Muscle of arm (tissue), 14 donors: ENCODE measurements at places on chromosomes 3 and 15. TPM values are rescaled to one million over a fixed set of nuclear protein-coding genes. Genes with fewer than 3 reads are reported as not detected.

The MINAR1 gene
- polyA plus RNA-seq, result 2.2 TPM

GRCh38 chr15:40054855-40055575 lies 16.0 kb upstream of the SRP14 start:
- DNase-seq, result peak; percentile 42

The B4GALT4 gene
- 20.3 TPM for polyA plus RNA-seq

- DNase-seq, result peak; percentile 32
Measured at GRCh38 chr3:189144645-189145044, 27.1 kb upstream of the TPRG1 start.

DNA sequence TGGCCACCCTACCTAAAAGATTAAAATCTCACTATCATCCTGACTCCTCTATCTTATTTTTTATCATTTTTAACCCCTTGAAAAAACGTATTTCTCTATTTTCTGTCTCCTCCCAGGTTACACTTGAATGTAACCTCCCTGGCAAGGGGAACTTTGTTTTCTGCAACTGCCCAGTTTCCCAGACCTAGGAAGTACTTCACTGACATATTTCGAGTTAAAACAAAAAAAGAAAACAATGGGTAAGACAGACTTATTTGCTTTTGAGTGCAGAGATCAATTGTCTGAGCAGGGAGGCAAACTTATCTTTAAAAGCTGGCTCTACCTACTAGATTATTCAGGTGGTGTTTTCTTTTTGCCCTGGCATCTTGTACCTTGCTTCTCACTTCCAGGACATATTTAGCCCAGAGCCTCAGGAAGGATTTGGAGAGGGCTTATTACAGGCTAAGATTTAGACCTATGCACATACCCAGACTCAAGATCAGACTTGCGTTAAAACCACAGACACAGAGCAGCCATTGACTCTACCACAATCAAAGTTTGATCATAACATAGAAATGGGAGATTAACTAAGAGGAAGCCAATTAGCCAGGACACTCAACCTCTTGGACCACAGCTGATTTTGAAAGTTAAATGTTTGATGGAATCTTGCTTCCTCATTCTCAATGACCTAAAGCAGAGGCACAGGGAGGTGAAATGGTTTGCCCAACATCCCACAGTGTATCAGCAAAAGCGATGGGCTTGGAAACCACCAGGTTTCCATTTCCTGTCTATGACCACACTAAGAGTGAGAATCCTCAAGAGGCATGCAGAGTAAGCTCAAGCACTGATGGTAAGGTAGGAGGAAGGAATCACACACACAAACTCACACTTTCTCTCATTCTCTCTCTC lies 169.5 kb upstream of the THBS1 start:
- no peak for DNase-seq

GRCh38 chr15:47802216-47802615 lies 84.9 kb downstream of the SEMA6D start:
- DNase-seq, result no peak

- peak; percentile 81 for DNase-seq
Measured at GRCh38 chr15:100500226-100500990, 28.3 kb downstream of the CERS3 start.

The TTLL13 gene
- 0.26 TPM for polyA plus RNA-seq

- DNase-seq, result no peak
Measured at GRCh38 chr15:62426387-62426956, 261.4 kb upstream of the C2CD4B start.

The CYP11A1 gene
- polyA plus RNA-seq, result 1.7 TPM

DNA sequence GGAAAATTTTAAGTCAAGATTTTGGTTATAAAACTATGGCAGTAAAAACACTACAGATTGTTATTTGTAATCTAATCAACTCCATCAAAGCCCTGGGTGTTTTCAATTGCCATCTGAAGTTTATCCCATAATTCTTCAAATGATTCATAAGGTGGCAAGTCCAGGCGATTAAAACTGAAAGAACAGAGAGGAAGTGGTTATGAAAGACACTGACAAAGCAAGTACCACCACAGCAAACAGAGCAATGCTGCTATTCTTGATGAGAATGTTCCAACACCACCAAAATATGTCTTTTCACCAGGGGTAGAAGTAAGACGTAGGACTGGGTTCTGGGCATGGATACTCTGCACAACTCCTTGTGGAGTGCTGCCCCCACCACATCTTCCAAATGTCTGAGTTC lies 86.9 kb upstream of the PRTG start:
- no peak for DNase-seq

DNA sequence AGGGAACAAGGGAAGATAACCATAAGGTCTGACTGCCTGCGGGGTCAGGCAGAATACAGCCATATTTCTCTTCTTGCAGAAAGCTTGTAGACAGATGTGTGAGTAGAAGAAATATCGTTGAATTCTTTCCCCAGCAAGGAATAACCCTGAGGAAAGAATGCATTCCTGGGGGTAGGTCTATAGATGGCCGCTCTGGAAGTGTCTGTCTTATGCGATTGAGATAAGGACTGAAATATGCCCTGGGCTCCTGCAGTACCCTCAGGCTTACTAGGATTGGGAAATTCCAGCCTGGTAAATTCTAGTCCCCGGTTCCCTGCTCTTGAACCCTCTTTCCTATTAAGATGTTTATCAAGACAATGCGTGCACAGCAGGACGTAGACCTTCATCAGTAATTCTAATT lies 15.8 kb upstream of the SST start:
- DNase-seq, result no peak

The CCDC80 gene
- not detected for polyA plus RNA-seq

GRCh38 chr3:59580499-59580898 lies 530.7 kb upstream of the CFAP20DC start:
- DNase-seq, result no peak

The KLHL18 gene
- polyA plus RNA-seq, result 12.0 TPM

GRCh38 chr3:187947927-187948682 lies 202.8 kb upstream of the BCL6 start:
- DNase-seq, result no peak
